ENCODE measurements at places on chromosomes 11 and 22.

DNA sequence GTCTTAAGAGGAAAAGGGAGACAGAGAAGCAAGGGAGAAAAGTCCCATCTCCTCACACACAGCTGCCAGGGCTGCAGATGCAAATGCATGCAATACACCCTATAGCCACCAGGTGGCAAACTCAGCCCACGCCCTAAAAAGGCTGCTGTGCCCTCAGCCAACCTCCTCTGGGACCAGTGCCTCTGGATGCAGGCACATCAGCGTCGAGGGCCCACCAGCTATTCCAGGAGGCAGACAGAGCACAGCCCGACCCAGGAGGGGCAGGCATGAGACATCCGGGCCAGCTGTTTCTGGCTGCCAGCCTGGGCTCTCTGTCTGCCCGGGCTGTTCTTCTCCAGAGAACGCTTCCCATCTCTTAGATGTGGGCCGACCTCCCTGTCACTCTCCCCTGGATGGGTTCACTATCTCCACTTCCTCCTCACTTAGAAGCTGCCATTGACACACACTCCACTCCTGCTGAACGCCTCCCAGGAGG lies 39.7 kb downstream of the TPBGL start:
- peak; percentile 61 for DNase-seq

GRCh38 chr11:75142714-75143419 lies 8.0 kb upstream of the SLCO2B1 start:
- DNase-seq: peak; percentile 21

- no peak for DNase-seq
Observed at GRCh38 chr11:12818333-12819015, 144.3 kb downstream of the TEAD1 start.

- DNase-seq: no peak
Observed at GRCh38 chr11:34013898-34014571, 37.5 kb upstream of the CAPRIN1 start.

DNA sequence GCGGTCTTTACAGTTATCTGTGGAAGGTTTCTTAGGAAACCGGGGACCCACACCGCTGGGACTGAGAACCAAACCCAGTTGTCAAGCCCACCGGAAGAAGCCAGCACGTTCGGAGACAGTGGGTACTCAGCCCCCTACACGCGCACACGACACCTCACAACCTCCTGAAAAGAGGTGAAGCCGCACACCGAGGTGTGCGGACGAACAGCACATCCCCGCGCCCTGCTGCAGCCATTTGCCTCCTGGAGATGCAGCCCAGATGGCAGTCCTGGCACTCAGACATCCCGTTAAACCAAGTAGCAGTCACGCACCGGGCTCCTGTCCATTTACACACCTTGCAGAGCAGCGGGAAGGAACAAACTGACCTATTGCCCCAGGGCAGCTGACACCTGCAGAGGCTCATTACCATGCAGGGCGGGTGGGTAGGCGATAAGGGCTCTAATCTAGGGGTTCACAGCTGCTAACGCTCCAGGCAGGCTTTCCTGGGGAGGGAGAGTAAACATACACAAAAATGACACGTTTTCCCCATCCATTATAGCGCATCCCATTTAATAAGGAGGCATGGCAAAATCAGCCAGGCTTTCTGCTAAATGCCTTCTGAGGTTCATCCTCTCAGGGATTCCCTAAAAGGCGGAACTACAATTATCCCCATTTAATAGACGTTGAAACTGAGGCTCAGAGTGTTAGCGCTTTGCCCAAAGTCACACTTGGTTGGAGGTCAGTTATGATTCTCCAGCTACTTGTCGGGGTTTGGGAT lies 864 bp upstream of the EHBP1L1 start:
- DNase-seq: no peak

GRCh38 chr11:952406-953385 lies 27.0 kb downstream of the AP2A2 start:
- no peak for DNase-seq

- no peak for DNase-seq
Observed at GRCh38 chr11:62068730-62069129, 55.1 kb upstream of the INCENP start.

DNA sequence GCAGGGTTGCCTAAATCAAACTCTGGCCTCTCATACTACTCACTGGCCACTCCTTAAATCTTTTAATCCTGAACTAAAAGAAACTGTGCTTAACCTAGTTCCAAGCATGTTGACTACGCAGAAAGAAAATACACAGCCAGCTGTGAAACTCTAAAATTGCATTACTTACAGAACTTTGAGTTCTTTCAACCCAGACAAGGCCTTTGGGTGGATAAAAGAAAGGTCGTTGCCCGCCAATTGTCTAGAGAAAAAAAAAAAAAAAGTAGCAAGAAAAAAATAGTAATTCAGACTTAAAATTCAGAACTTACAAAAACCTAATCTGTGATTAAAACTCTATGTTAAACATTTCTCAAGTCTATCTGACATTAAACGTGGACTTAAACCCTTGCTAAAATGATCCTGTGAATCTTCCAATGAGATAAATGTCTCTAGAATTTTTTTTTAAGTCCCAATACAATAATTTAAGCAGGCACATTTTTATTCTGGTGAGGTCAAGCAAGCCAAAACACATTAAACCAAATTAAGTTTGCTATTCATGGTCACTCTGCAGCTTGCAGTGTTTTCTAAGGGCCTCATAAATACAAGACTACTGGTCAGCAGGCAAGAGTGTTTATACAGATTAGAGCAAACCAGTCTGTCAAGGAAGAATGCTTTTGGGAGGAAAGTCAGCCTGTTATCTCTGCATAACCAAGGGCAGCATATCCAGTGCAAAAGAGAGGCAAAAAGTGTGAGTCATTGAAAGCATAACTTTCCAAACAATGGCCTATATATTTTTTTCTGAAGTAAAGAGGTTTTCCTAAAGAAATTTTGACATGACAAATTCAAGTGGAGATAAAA lies 29.5 kb upstream of the CCDC34 start:
- DNase-seq: no peak

- no peak for DNase-seq
Observed at GRCh38 chr11:62677714-62678113, 1.2 kb downstream of the UBXN1 start.

- DNase-seq: no peak
Observed at GRCh38 chr22:37068859-37069258, 17.3 kb downstream of the KCTD17 start.

- DNase-seq: no peak
Observed at GRCh38 chr22:48253573-48253972, 1491.1 kb downstream of the TBC1D22A start.

DNA sequence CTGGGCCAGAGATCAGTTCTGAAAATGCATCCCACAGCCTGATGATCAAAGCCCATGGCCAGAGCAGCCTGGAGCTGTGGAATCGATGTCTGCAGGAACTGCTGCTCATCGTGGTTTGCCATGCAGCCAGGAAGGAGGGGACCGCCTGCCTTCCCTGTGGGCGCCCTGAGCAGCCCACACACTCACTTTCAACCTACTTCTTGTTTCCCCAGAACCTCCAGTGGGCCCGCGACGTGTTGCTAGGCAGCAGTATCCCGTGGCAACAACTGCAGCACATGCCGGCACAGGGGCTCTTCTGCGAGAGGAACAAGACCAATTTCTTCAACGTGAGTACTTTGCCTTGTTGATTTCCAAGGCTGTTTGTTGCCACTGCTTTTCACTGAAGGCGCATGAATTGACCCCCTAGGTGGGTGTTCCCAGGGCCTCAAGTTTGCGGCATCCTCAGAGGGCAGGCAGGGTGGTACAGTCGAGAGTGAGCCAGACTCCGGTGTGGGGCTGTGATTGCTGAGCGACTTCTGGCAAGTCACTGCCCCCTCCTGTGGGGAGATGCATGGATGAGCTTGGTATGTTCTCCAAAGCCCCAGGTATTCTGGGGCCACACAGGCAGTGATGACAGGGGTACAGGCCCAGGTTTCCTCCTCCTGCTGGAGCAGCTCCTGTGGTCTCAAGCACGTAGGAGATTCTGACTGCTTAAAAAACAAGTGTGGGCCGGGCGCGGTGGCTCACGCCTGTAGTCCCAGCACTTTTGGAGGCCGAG lies 47.0 kb upstream of the SUSD2 start:
- DNase-seq: peak; percentile 77

DNA sequence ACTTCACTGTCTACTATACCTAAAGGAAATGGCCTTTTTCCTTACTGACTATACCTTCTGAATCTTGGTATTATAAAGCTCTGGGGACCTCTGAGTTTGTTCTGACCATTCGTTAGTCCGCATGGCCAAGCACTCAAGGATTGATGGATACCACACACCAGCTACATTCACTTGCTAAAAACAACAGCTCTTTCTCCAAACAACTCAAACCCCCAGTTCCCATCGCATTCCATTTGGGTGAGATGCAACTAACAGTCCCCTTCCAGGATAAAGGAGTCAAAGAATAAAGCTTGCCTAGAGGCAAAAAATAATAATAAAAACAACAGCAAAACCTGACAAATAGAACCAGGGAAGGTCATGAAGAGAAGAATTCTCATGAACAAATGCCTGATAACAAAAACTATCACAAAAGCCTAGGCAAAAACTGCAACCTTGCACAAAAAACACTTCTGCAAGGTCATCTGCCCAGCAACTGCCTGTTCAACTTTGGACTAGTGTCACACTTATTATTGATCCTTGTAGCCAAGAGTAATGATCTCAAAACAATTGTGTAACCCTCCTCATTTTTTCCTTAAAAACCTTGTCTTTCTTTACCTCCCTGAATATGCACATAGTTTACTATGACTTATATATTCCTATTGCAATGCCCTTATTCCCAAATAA lies 139.0 kb upstream of the GUCY1A2 start:
- DNase-seq: no peak

DNA sequence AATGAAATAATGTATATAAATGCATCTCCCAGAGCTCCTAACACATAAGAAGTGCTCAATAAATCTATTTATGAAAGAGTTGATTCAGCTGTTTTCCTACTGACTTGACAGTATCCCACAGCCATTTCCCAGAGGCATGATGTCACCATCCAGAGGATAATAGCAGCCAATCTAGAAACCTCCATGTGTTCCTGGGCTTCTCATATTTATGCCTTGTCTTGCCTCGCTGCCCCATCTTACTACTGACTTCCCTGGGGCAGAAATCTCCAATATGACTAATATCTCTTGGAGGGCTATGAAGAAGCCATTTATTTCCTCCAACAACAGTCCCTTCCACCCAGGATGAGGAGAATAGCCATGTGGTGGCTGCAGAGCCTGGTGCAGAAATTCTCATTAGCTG lies 115.4 kb upstream of the NAV2 start:
- no peak for DNase-seq

- DNase-seq: no peak
Observed at GRCh38 chr11:10631761-10632160, 61.8 kb downstream of the IRAG1 start.

DNA sequence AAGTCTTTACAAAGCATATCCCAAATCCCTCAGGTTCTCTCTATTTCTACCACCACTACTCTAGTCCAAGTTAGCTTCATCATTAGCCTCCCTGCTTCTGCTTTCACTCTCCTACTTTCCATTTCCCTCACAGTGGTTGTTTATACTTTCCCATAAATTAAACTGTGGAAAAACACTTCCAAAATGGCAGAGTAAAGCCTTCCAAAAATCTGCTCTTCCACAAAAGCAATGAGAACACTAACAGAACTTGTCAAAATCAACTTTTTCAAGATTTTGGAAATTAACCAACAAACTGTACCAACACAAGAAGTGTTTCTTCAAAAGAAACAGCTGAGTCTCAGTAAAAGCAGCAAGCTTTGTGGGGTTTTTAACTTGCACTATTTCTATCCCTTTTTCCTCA lies 71.8 kb downstream of the TTC28 start:
- DNase-seq: no peak

DNA sequence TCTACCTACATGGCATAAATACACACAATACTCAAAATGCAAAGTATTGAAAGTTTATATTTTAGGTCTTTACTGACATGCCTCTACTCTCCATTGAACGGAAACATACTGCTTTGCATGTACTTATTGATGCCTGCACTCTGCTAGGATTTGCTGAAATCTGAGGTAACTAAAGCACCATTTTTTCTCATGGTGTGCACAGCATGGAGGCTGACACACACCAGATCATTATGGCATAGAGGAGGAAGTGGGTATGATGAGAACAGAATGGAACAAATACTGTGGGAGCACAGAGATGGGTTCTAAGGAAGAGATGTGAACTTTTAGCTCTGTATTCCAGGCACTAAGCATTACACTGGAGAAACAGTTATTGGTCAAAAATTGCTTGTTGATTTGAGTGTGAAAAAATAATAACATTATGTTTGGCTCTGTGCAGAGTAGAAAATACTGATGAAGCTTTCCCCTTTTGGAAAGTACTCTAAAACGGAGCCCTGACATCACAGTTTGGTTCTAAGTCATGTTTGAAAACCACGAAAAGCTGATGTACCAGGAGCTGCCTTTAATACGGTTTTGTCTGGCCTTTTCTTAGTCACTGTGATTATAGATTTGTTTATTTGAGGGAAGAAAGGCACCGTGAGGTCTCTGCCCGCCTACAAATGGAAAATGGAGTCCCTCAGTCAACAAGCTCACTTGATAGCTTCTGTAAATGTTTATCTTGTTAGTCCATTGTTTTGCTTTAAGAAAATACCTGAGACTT lies 5.6 kb downstream of the OR52R1 start:
- DNase-seq: no peak

DNA sequence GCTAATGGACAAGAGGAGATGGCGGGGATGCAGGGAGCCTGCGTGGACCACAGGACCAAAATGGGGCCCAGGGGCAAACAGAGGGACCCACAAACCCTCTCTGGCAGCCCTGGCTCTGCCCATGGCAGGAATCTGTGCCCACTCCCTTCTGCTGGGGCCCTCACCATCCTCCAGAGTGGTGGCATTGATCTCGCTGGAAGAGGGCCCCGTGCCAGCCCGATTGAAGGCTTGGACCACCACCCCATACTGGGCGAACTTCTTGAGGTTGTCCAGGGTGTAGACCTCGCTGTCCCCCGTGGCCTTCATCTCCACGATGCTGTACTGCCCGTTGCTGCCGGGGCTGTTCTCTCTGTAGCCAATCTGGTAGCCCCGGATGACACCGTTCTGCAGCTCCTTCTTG lies 137.1 kb downstream of the CEP164 start:
- no peak for DNase-seq

DNA sequence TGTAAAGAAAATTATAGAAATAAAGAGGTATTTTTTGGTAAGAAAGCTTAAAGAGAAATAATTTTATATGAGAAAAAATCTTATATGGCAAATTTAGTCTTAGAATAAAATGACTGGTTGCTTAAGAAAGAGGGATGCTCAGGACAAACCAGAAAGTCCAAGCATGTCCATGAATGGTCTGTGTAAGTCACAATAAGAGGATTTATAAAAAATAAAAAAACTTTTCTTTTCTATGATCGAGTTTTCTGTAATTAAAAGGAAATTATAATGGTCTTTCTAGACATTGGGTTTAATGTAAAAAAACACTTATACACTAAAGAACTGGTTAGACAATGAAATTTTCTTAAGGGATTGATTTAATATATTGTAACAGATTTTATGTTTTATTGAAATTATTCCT lies 819.6 kb downstream of the TBC1D22A start:
- no peak for DNase-seq

- DNase-seq: no peak
Observed at GRCh38 chr11:16993495-16993894, 20.7 kb downstream of the PLEKHA7 start.

DNA sequence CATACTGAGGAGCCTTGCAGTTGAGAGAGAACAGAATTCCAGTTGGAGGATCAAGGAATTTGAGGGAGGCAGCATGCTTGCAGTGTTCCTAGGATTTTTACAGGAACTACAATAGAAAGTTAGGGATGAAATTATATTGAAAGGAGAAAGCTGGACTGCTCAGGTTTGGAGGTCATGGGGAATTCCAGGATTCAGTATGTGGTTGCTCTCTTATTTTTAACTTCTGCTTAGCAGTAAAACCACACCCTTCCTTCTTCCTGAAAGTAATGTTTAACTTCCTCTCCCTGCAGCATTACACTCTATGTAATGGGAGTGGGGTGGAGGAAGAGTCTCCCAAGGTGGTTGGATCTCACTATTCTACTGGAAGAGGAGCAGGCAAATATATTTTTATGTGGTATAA lies 31.3 kb downstream of the CTNND1 start:
- DNase-seq: no peak

All from effector CD8-positive, alpha-beta T cell (primary cell).